ENCODE measurements at places on chromosomes 3 and 15.

DNA sequence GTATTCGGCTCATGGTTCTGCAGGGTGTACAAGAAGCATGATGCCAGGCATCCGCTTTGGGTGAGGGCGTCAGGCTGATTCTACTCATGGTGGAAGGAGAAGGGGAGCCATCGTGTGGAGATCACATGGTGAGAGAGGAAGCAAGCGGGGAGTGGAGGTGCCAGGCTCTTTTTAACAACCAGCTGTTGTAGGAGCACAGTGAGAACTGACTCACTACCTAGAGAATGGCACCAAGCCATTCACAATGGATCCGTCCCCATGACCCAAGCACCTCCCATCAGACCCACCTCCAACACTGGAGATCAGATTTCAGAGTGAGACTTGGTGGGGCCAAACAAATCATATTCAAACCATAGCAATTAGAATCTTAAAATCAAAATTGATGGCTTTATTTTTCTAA lies 259.8 kb upstream of the CTDSPL start:
- DNase-seq, result no peak

- no peak for DNase-seq
These were observed 96.4 kb upstream of the IL12A start for GRCh38 chr3:159892171-159892795.

DNA sequence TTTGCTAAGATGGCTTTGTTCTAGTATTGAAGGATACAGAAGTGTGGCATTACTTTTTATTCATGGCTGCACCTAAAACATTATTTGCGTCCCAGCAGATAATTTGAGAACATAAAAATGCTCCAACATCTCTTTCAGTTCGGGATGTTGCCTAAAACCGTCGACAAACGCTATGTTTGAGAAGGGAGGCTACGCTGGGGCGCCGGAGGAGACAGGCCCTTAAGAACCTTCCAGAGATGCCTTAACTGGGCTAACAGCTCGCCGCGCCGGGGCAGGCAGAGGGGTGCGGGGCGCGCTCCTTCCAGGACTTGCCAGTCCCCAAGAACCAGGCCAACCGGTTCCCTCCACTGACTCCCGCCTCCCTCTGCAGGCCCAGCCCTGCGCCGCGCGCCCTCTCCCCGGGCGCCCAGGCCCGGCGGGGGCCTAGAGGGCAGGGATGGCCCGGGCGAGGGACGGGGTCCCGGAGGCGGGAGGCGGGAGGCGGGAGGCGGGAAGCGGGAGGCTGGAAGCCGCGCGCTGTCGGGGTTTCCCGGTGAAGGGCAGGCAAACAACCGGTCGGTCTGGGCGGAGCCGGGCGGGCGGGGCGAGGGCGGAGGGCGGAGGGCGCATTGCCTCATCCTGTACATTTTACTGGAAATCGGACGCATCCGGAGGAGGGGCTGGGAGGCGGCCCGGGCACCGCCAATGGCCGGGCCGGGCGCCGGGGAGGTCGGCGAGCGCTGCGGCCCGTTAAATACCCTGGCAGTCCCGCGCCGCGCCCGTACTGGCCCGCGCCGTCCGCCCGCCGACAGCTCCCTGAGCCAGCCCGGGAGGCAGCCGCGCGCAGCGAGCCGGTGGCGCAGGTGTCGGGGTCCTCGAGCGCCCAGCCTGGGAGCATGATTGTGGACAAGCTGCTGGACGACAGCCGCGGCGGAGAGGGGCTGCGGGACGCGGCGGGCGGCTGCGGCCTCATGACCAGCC lies at the start of gene NFKBIZ:
Gene NFKBIZ, plus strand, starts transcription at position 761 of the 960 bp plus-strand sequence. Its CDS starts 115 bp downstream, at position 876.
- DNase-seq, result peak; percentile 85

GRCh38 chr15:80861731-80862170 lies 82.6 kb downstream of the CEMIP start:
- DNase-seq, result no peak

- no peak for DNase-seq
These were observed 11.7 kb upstream of the SEMA3B start for GRCh38 chr3:50256978-50257890.

DNA sequence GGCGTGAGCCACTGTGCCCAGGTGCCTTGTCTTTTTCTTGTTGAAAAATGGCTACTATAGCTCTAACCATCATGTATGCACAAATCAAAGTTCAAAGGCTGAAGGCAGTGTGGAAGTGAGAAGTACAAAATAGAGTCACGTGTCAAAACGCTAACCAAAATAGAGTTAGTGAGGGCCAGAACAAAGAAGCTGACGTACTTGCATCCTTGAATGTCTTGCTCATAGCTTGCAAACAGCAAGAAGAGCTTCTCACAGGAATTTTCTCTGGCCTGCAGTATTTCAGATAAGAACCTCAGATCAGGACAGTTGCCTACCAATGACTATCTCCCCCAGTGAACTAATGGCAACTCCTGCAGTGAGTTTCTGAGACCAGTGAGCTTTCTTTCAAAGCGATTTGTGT lies 713.5 kb downstream of the GRM7 start:
- no peak for DNase-seq

- DNase-seq, result no peak
These were observed 2.6 kb upstream of the DPPA4 start for GRCh38 chr3:109339714-109340648.

DNA sequence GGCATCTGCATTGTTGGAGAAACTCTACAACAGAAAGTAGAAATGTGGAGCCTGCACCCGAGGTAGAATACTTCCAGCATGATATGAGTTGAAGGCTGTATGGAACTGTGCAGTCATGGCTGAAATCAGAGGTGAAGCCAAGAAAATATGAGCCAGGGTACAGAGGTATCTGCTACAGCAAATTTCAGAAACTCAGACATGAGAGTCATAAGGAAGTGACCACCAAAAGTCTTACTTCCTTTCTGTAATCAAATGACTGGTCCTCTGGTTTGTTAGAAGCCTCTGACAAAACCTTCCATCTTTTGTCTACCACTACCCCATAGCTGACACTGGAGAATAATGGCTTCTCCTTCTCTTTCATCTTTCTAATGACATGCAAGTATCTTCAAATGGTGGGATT lies 159.4 kb downstream of the TMEM108 start:
- DNase-seq, result no peak

GRCh38 chr3:172438186-172438585 lies 10.1 kb downstream of the GHSR start:
- no peak for DNase-seq

DNA sequence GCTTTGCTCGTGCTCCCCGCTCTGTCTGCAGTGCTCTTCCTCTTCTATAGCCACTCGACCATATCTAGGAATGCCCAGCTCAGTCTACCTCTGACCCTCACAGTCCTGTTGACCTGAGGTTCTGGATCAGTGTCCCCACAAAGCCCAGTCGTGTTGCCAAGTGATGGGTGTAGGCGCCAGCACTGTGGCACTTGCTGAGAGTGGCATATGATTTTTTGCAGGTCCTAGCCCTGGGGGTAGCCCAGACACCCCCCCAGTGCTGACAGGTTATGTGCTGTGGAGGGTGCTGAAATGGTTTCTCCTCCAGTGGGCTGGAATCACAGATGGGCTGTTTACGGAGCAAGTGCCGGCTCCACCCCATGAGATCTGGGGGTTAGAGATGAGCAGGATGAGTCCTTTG lies 32.5 kb downstream of the ACAD9 start:
- DNase-seq, result no peak

DNA sequence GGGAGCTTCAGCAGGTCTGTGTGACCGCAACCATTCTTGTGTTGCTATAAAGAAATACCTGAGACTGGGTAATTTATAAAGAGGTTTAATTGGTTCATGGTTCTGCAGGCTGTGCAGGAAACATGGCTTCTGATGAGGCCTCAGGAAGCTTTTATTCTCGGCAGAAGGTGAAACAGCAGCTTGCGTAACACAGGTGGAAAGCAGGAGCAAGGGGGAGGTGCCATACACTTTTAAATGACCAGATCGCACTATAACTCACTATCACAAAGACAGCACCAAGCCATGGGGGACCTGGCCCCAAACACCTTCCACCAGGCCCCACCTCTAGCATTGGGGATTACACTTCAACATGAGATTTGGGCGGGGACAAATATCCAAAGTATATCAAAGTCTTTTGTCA lies 8.3 kb upstream of the CIB2 start:
- DNase-seq, result no peak

DNA sequence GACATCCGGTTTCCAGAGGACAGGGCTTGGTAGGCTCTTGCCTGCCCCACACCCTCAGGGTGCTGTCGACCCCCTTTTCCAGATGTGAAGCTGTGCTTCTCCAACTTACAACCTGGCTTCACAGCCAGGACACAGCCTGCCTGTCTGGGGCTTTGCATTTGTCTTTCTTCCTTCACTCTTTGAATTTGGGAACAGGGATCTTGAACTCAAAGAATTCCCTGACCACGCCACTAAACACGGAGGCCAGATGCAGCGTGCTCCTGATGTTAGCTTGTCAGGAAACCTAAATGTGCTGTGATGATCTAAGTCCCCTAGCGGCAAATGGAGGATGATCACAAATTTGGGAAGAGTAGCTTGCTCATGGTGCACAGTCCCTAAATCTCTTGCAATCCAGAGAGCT lies 244.8 kb upstream of the RGMA start:
- no peak for DNase-seq

DNA sequence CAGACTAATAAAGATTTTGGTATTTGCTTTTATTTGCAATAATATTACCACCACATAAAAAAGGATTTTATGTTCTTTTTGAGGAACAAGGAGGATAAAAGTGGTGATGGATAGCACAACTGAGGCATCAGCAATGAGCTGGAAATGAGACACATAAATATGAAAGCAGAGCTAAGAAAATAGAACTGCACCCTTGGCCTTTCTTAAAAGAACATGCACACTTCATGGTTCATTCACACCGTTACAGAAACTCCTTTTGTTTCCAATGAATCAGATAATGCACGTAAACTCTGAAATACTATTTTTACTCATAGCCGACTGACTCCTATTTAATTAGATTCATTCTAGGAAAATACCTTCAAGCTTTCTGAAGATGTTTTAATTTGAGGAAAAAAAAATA lies 19.9 kb upstream of the DPH6 start:
- DNase-seq, result no peak

DNA sequence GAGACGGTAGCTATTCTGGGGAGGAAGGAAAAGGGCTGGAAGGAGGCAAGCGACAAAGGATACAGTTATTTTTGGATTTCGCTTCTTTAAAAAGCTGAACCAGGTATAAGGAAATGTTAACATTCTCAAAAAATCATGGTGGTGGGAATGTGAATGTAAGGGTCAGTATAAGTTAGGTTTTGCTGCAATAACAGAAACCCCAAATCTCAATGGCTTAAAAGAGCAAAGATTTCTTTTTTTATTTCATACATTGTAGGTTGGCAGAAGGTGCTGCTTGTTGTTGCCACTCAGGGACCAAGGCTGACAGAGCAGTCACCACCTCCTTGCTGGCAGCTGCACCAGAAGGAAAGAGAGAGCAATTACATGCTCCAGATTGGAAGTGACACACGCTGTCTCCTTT lies 176.3 kb upstream of the LPP start:
- no peak for DNase-seq

DNA sequence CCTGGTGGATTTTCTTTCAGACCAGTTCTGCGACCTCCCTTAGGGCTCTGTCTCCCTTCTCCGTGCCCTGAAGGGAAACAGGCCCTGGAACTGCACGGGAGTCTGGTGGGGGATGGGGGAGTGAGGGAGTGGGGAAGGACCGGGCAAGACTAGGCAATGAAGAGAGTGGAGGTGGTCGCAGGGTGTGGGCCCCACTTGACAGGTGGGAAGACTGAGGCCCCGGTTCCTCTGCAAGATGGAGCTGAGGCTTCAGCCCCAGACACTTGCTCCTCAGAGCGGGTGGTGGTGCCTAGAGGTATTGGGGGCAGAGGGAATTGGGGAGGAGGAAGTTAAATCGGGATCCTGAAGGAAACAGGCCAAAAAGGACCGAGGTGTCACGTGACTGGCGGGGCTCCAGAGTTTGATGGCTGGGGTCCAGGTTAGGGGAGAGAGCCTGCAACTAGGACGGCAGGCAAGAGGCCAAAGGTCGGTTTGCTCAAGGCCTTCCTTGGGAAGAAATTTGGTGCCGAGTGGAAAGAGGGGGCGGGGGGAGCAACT lies 597 bp upstream of the CAMK1 start:
- DNase-seq, result no peak

- no peak for DNase-seq
These were observed 42.3 kb upstream of the GALNT15 start for GRCh38 chr3:16132190-16132589.

GRCh38 chr15:60473135-60473534 lies 5.8 kb downstream of the ICE2 start:
- no peak for DNase-seq

GRCh38 chr3:161372321-161373260 lies 1.3 kb upstream of the SPTSSB start:
- peak; percentile 84 for DNase-seq

- DNase-seq, result no peak
These were observed 80.6 kb downstream of the ULK4 start for GRCh38 chr3:41881233-41881821.

DNA sequence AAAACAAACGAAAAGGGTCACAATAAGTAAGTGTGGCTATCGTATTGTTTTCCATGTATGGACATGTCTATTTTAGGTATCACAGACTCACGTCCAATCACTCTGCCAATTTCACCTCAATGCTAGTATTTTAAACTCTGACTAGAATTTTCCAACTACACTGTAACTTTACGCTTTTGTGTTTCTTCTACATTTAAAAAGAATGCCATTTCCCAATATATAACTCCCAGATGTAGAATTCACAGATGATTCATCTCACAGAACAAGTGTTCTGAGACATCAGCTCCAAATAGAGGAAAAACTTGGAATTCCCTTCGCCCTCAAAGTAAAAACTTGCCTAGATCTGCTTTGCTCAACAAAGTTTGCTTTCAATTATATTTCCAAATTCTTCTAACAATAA lies 14.2 kb downstream of the LRIG1 start:
- DNase-seq, result no peak

DNA sequence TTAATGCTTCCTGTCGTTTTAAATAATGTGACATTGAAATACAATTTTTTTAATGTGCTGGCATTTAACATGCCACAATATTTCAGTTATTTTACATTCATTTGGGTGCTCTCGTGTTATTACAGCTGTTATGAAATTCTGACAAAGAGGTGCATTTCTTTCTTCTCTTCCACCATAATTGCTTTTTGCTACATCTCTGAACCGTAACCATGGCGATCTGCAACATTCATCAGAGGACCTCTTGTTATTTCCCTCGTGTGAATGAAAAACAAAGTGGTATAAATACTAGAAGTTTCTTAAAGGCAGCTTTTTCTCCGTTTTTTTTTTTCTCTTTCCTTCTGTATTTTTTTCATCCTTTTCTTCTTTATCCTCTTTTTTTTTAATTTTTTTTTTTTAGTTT lies 316.4 kb downstream of the MCTP2 start:
- no peak for DNase-seq

DNA sequence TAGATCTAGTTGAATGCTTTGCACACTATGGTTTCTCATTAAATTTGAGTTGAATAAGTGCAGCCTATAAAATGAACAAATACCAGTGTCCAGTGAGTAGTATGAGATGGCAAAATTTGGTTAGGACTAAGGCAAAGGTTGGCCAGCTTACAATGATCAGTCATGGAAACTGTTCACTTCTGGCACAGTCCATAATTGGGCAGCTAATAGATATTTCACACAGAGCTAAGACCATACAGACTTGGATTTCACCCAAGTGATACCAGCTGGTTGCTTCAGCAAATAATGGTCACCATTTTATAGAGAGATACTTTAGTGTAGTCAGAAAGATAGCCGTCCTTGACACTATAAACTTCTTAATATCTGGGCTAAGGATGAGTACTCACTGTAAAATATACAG lies 15.7 kb downstream of the GAP43 start:
- peak; percentile 62 for DNase-seq
